ENCODE measurements at places on chromosomes 1 and 21.

DNA sequence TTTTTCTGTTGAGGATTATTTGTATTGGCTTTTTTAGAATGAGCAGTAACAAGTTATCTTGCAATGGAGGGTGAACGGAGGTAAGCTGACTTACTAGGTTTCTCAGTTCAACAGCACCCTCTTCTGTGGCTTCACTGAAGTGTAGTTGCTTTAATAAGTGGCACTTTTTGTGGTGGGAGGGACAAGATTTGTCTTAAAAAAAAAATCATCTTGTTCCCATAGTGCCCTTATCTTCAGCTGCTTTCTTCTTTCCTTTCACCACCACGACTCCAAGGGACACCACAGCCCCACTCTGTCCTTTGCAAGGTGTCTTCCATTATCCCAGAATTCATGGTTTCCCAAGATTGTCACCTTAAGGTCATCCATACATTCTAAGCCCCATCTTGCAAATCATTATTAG lies 92.9 kb downstream of the PIGK start:
- DNase-seq = no peak

GRCh38 chr1:8464377-8464776 lies 146.5 kb downstream of the SLC45A1 start:
- no peak for DNase-seq

GRCh38 chr21:31264574-31264973 lies 79.5 kb downstream of the TIAM1 start:
- no peak for DNase-seq

- no peak for DNase-seq
Observed at GRCh38 chr1:17915511-17916197, 160.5 kb downstream of the ACTL8 start.

DNA sequence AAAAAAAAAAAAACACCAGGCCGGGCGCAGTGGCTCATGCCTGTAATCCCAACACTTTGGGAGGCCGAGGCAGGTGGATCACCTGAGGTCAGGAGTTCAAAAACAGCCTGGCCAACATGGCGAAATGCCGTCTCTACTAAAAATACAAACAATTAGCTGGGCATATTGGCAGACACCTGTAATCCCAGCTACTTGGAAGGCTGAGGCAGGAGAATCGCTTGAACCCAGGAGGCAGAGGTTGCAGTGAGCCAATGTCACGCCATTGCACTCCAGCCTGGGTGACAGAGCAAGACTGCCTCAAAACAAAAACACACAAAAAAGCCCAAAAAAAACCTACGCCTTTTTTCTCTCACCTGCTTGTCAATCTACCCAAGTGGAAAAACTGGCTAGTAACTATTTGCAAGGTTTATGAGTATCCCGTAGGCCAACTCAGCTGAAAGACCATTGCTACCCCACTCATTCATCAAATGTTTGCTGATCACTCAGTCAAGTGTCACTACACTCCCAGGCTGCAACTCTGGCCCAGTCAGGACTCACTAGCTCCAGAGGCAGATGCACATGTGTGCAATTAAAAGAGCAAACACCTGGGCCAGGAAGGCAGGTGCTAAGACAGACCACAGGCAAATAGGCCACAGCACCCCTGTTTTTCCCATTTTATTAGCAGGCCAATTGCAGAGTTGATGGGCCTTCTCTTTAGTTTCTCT lies 2.0 kb downstream of the CSRP1 start:
- no peak for DNase-seq

Data from activated CD4-positive, alpha-beta T cell treated with anti-CD3 and anti-CD28 coated beads for 24 hours (primary cell).